ENCODE measurements at places on chromosomes 5 and 9.

- H3K36me3 ChIP-seq: no peaks in the 10 kb centered on the region
- no peak overlapping the region for H3K4me3 ChIP-seq
- H3K27me3 ChIP-seq: no peaks in the 10 kb centered on the region
- 0 out of 2 replicates have a peak, but pooled peaks cover 6% of the 10 kb centered on the region for H3K4me1 ChIP-seq
- no peak for DNase-seq
Observed at GRCh38 chr5:96335873-96336272, 97.2 kb downstream of the PCSK1 start.

DNA sequence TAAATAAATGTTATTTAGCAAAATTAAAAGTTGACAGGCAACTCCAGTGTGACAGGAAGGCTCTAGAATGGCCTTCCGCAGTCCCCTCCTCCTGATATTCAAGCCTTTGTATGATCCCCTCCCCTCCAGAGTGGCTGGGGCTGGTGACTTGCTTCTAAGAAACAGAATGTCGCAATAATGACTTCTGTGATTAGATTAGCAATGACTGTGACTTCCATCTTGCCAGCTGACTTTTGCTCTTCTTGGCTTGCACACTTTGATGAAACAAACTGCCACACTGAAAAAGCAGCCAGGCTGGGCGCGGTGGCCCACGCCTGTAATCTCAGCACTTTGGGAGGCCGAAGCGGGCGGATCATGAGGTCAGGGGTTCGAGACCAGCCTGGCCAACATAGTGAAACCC, 106.5 kb upstream of the LARP1 start:
- no peak overlapping the region for H3K4me3 ChIP-seq
- H3K4me1 ChIP-seq: no peaks in the 10 kb centered on the region
- DNase-seq: no peak
- H3K36me3 ChIP-seq: no peaks in the 10 kb centered on the region
- H3K27me3 ChIP-seq: no peaks in the 10 kb centered on the region

- no peak for DNase-seq
- H3K4me3 ChIP-seq: no peak overlapping the region
- H3K4me1 ChIP-seq: no peaks in the 10 kb centered on the region
- H3K36me3 ChIP-seq: no peaks in the 10 kb centered on the region
- H3K27ac ChIP-seq: no peak overlapping the region
- H3K27me3 ChIP-seq: peaks cover 47% of the 10 kb centered on the region
Observed at GRCh38 chr5:60517850-60518249, 182.1 kb downstream of the DEPDC1B start.

DNA sequence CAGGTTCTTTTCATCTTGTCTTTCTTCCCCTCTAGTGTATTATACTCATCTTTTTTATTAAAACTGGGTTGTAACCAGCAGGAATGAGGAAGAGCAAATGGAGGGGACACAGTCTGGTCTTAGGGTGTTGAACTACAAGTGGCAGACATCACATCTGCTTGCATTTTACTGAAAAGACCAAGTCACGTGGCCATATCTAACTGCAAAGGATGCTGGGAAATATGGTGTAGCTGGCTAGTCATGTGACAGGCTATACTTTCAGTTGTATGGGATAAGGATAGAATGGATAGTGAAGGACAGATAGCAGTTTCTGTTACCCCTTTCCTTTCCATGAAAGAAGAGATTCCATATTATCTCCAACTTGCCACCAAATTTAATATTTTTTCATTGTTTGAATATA, 13.0 kb upstream of the FGD3 start:
- DNase-seq: peak; percentile 10
- H3K4me1 ChIP-seq: no peaks in the 10 kb centered on the region
- H3K27me3 ChIP-seq: no peaks in the 10 kb centered on the region
- no peaks in the 10 kb centered on the region for H3K36me3 ChIP-seq
- H3K27ac ChIP-seq: no peak overlapping the region

- H3K27me3 ChIP-seq: no peaks in the 10 kb centered on the region
- no peaks in the 10 kb centered on the region for H3K36me3 ChIP-seq
- H3K4me1 ChIP-seq: no peaks in the 10 kb centered on the region
- no peak for DNase-seq
Observed at GRCh38 chr5:113269023-113269997, 165.5 kb downstream of the TSSK1B start.

DNA sequence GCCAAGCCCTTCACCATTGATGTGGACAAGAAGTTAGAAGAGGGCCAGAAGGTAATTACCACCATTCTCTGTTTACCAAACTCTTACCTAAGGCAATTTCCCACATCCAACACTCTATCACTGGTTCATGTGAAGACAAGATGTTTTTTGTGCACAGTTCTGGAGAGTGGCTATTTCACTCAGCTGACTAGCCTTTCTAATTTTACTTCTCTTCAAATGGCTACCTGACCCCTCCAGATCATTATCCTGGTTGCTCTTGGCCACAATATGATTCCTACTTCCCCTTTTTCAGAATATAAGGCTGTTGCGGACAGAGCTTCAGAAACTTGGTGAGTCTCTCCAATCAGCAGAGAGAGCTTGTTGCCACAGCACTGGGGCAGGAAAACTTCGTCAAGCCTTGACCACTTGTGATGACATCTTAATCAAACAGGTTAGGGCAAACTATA, 7.1 kb downstream of the KIF20A start:
- H3K27me3 ChIP-seq: no peaks in the 10 kb centered on the region
- H3K4me3 ChIP-seq: no peak overlapping the region
- DNase-seq: no peak

- H3K27me3 ChIP-seq: no peaks in the 10 kb centered on the region
- DNase-seq: no peak
- H3K4me3 ChIP-seq: no peak overlapping the region
- peaks cover 33% of the 10 kb centered on the region for H3K4me1 ChIP-seq
- no peaks in the 10 kb centered on the region for H3K36me3 ChIP-seq
Observed at GRCh38 chr5:159343295-159344094, 13.2 kb upstream of the IL12B start.

- H3K4me3 ChIP-seq: no peak overlapping the region
- no peaks in the 10 kb centered on the region for H3K36me3 ChIP-seq
- no peak overlapping the region for H3K27ac ChIP-seq
- H3K27me3 ChIP-seq: no peaks in the 10 kb centered on the region
Observed at GRCh38 chr9:35406183-35406959, 83.5 kb upstream of the RUSC2 start.

- H3K27ac ChIP-seq: no peak overlapping the region
- no peaks in the 10 kb centered on the region for H3K36me3 ChIP-seq
- H3K4me3 ChIP-seq: no peak overlapping the region
Observed at GRCh38 chr5:175319199-175319598, 124.8 kb downstream of the DRD1 start.

All from HCT116 (cell line).